ENCODE measurements at places on chromosomes 3 and 15. TPM values are rescaled to one million over a fixed set of nuclear protein-coding genes. Genes with fewer than 3 reads are reported as not detected.

The KIF23 gene
- total RNA-seq, result 91.2 TPM

The P2RY13 gene
- total RNA-seq, result not detected

The HRH1 gene
- total RNA-seq, result 9.5 TPM

The EOMES gene
- total RNA-seq, result 1.3 TPM

The UROC1 gene
- total RNA-seq, result not detected

The ARGFX gene
- total RNA-seq, result not detected

The EHHADH gene
- total RNA-seq, result 1.9 TPM

The WNT5A gene
- total RNA-seq, result 0.64 TPM

The MYO9A gene
- total RNA-seq, result 10.4 TPM

All from A549 treated with DMSO at 1 μM for 4 hours (cell line).